ENCODE measurements at places on chromosomes 16 and 17.
A peak's percentile ranks its signal among the peaks of the same experiment; 100 is the strongest.

DNA sequence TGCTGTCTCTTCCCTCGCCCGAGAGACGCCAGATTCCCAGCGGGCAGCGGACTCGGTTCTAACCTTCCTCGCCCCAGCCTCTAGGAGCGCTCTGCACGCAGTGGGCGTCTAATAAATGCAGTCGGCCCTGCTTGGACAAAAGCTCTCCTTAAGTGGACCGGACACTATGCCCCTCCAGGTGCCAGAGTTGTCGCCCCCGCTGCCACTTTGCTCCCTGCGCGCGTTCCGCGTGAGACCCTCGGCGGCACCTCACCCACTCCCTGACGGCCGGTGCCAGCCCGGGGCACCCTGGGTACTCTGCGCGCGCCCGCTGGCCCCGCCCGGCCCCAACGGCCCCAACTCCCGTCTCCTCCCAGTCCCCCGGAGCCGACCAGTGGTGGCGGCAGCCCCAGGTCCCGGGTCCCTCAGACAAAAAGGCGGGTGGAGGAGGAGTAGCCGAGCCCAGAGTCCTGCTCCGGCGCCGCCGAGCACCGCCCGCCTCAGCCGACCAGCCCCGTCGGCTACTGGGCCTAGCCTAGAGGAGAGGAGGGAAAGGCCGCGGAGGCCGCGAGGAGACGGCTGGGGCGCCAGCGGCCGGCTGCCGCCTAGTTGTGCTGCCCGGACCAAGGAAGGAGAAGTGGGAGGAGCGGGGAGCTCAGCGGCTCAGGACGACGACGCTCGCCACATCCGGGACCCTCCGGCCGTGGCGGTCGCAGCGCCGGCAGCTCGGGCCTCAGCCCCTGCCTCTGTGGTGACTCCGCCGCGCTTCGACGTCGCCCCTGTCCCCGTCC, 123.0 kb downstream of the GOSR1 start:
- DNase-seq = peak; percentile 63

DNA sequence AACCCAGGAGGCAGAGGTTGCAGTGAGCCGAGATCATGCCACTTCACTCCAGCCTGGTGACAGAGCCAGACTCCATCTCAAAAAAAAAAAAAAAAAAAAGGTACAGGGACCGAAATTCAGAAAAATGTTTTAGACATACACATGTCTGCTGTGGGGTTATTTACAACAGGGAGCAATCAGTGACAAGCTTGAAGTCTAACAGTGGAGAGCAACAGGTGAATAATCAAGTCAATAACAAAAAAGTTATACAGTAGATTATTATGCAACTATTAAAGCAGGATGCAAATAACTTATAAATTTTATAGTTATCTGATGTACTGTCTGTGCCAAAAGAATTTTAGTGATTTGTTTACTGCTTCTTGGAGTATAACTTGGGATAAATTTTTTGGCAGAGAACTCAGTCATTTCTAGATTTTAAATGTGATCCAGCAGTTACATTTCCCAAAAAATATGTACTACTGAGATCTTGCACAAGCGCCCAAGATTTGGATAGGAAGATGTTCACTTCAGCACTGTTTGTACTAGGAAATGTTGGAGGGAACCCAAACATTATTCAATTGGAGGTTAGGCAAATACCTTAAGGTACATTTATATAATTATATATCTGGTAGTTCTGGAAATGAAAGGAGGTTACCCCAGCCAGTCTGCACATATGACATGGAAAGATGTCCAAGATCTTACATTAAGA, 34.1 kb downstream of the EEF2K start:
- no peak for DNase-seq

DNA sequence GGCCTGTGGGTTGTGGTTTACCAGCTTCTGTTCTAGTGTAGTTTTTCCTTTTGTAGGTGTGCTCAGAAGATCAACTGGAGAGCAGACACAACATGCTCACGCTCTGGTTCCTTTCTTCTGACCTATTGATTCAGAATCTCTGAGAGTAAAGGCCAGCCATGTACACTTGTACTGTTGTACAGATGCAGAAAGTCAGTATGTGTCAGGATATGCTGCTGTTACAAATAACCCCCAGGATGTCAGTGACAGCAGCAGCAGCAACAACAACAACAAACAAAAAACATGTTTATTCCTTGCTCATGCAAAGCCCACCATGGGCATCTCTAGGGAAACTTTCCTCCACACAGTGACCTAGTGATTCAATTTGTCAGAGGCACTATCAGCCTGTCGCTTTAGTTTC, 154.8 kb upstream of the RBFOX1 start:
- DNase-seq = no peak

DNA sequence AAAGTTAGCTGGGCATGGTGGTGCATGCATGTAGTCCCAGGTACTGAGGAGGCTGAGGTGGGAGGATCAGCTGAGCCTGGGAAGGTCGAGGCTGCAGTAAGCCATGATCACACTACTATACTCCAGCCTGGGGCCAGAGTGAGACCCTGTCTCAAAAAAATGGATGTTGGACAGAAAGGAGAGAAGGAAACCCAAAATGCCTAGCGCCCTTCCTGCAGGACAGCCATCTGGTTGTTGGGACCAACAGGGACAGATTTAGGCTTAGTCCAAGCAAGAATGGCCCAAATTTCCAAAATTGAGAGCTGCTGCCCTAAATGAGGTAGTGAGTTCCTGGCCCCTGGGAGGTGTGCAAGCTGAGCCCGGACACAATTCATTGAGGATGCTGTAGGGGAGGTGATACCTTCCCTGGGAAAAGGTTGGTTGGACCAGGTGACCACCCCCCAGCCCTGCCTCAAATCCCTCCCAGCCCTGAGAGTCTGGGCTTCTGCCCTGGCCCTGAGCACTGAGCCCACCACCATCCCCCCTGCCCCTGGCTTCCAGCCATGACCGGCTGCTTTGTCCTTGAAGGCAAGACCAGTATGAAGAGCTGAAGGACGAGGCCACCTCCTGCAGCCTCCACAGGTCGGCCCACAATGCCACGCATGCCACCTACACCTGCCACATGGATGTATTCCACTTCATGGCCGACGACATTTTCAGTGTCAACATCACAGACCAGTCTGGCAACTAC, 35.1 kb downstream of the IL21R start:
- no peak for DNase-seq

- DNase-seq = no peak
Observed at GRCh38 chr17:17227608-17228520, 9.1 kb downstream of the FLCN start.

DNA sequence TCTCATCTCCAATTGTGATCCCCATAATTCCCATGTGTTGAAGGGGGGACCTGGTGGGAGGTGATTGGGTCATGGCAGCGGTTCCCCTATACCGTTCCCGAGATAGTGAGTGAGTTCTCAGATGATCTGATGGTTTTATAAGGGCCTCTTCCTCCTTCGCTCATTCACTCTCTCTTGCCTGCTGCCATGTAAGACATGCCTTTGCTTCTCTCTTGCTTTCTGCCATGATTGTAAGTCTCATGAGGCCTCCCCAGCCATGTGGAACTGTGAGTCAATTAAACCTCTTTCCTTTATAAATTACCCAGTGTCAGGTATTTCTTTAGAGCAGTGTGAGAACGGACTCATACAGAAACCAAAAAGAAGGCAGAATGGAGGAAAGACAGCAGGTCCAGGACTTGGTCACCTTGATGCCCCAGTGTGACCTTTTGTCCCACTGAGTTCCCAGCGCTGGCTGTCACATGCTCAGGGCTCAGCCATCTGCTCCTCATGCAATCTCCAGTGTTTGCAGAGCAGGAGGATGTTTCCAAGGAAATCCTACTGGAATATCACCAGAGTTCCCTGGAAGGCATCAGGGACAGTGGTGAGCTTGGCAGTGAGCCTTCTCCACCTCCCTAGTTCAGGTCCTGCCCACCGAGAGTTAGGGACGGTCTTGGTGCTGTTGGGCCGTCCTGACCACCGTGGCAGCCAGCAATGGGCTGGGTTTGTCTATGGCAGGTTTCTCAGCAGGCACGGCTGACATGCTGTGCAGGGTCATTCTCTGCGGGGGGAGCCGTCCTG, 96.7 kb downstream of the SEC14L1 start:
- no peak for DNase-seq

DNA sequence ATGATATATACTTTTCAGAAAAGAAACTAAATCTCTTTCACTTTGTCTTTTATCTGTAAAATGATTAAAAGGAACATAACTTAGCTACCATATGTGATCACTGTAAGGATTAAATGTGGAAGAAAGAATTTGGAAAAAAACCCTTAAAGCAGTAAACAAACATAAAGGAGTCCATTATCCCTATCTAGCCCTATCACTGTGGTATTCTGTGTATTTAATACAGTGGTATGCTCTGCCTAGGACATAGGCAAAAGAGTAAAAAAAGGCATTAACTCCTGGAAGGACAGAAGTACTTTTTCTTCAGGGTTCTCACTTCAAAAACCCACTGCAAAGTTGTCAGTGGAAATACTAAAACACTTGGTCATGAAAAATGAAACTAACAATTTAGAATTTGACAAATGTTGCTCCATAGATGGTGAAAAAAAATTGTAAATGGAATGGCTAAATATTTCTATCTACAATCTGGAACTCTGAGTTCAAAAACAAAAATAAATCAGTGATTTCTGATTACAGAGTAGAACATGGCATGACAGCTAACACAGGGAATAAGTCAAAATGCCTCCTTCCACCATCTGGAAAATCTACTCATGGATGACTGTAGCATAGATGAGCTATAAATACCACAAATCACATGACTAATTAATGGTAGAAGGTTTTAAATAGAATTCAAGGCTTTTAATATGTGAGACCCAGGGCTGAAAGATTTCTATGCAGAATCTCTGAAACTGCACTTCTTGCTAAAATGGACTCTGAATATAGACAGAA, 140.1 kb downstream of the ITFG1 start:
- DNase-seq = no peak

DNA sequence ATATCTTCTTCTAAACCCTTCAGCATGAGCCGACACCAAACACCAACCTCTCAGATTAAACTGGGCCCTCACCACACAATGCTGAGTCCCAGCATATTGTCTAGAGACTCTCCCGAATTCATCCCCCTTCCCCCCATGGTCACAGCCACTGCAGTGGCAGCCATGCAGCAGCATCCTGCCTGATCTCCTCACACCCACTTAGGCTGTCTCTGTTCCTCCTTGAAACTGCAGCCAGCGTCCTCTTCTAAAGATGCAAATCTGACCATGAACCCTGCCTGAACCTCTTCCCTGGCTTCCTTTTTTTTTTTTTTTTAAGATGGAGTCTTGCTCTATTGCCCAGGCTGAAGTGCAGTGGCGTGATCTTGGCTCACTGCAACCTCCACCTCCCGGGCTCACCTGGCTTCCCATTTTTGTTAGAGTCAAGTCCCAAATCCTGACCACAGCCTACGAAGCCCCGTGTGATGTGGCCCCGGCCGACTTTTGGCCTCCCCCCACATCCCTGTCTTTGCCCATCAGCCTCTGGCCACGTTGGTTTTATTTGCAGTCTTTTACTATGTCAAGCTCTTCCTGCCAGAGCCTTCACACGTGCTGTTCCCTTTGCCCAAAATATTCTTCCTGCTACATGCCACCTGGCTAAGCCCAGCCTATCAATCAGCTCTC, 2.8 kb downstream of the FA2H start:
- DNase-seq = no peak

DNA sequence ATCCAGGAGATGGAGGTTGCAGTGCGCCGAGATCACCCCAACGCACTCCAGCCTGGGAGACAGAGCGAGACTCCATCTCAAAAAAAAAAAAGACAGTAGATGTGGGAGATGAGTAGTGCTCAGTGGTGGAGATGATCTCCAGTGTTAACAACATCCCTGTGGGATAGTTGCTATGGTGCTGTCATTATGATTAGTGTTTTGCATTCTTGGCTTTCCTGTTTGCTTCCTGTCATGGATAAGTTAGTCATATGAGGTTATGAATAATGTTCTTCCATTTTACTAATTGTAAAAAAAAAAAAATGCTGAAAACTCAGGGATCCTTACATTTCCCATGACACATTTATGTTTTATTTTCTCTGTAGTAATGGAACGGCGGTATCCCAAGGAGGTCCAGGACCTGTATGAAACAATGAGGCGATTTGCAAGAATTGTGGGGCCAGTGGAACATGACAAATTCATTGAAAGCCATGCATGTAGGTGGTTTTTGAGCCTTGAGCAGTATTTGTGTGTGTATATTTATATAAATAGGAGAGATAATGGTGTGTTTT, 24.5 kb upstream of the DUSP14 start:
- DNase-seq = no peak

- DNase-seq = no peak
Observed at GRCh38 chr17:60325730-60326524, 66.0 kb downstream of the USP32 start.

- no peak for DNase-seq
Observed at GRCh38 chr17:79819085-79819484, 20.2 kb downstream of the CBX4 start.

DNA sequence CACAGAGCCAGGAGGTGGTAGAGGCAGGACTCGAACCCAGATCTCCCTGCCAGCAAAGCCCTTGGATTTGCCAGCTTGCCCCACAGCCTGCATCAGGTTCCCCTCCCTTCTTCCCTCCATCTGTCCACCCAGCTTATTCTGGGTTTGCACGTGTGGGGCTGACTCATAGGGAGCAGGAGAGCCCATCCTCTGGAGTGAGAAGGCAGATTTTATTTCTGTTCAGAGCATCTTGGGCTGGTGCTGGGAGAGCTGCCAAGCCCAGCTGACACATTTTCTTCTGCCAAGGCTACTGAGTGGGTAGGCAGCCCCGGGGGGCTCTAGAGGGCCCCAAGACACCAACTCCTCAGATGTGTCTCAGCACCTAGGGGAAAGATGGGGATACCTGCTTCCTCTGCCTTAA, 106.3 kb upstream of the CRHR1 start:
- no peak for DNase-seq

- DNase-seq = no peak
Observed at GRCh38 chr17:69227541-69227940, 1.1 kb downstream of the ABCA10 start.

- DNase-seq = no peak
Observed at GRCh38 chr16:22120440-22120839, 28.1 kb downstream of the VWA3A start.

- no peak for DNase-seq
Observed at GRCh38 chr17:71171270-71171669, 949.5 kb upstream of the SOX9 start.

- DNase-seq = no peak
Observed at GRCh38 chr17:35254107-35254773, 11.4 kb downstream of the SLFN5 start.

GRCh38 chr17:74431568-74432423, at the start of gene GPRC5C:
Gene GPRC5C (plus strand): TSS chr17:74432088. CDS start chr17:74439777, 7,689 bp downstream.
- DNase-seq = peak; percentile 7

- DNase-seq = no peak
Observed at GRCh38 chr17:2266045-2266864, 37.3 kb downstream of the SMG6 start.
